ENCODE measurements at places on chromosomes 3 and 15.

- DNase-seq = no peak
- no peak overlapping the region for H3K27ac ChIP-seq
- H3K36me3 ChIP-seq = no peaks in the 10 kb centered on the region
- no peaks in the 10 kb centered on the region for H3K27me3 ChIP-seq
These were observed 166.2 kb upstream of the VEPH1 start for GRCh38 chr3:157669416-157669815.

DNA sequence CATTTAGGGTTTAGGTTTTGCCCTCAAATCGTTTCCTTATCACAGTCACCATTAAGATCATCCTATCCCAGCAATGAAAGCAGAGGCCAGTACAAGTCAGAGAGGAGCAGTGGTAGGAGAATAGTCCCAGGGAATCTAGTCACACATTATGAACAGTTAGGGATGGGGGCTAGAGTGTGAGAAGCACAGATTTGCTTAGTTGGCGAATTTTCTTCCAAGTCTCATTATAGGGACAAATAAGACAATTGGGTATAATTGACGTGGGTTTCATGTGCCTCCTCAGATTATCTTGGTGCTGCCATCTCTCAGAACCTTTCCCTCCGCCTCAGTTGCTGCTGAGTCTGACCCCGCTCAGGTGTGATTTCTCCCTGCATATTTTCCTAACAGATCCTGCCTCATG is 407.1 kb downstream of the SQOR start:
- H3K36me3 ChIP-seq = no peaks in the 10 kb centered on the region
- H3K27me3 ChIP-seq = no peaks in the 10 kb centered on the region
- no peak for DNase-seq

GRCh38 chr3:45592830-45593707 is 1.5 kb upstream of the LIMD1 start:
- peak overlapping the region; percentile 76 for H3K27ac ChIP-seq
- peak overlapping the region; percentile 63 for H3K4me3 ChIP-seq
- peaks cover 40% of the 10 kb centered on the region for H3K4me1 ChIP-seq
- H3K27me3 ChIP-seq = no peaks in the 10 kb centered on the region
- DNase-seq = peak; percentile 80

- no peaks in the 10 kb centered on the region for H3K36me3 ChIP-seq
- no peak overlapping the region for H3K4me3 ChIP-seq
- peaks cover 12% of the 10 kb centered on the region for H3K27me3 ChIP-seq
- H3K27ac ChIP-seq = no peak overlapping the region
- no peak for DNase-seq
These were observed 155.8 kb upstream of the ATP11B start for GRCh38 chr3:182637350-182638110.

DNA sequence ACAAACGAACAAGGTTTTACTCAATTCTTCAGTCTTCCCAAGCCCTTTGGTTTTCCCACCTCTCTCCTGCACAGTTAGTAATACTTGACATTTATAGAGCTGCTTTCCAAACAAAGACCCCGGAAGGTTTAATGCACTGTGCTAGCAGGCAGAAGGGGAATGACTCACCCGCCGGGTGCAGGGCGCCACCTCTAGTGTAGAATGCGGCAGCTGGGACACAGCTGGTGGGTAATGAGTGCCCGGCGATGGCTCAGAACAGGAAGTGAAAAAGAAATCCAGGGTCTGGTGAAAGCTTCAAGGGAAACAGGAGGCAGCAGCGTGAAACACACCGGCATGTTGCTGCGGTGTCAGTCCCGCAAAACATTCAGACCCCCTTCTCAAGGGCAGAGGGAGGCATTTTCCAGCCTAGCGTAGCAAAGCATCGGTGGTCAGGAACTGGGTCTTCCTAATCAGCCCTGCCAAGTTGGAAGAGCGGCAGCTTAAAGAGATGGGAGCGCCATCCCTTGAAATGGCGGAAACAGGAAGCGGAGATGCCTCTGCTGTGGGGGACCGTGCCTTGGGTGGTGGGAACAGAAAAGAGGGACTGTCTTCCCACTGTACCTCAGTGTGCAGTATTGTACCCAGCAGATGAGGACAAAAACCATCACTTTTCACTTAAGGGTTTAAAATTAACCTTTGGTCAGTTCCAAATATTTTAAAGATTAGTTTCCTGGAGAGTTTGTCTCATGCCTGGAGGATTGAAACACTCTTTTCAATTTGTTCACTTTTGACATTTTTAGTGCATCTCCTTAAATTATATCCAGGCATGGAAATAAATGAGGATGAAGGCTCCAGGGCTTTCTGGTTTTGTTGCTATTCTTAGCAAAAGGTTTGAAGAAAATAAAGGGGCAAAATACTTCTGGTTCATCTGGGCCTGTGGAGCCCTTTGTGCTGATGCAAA is 160.7 kb upstream of the MCTP2 start:
- no peak overlapping the region for H3K4me3 ChIP-seq
- H3K27me3 ChIP-seq = no peaks in the 10 kb centered on the region
- no peaks in the 10 kb centered on the region for H3K4me1 ChIP-seq
- no peak for DNase-seq
- H3K27ac ChIP-seq = no peak overlapping the region
- no peaks in the 10 kb centered on the region for H3K36me3 ChIP-seq

GRCh38 chr15:77738441-77739302 is 106.0 kb upstream of the LINGO1 start:
- H3K4me3 ChIP-seq = no peak overlapping the region
- no peaks in the 10 kb centered on the region for H3K4me1 ChIP-seq
- DNase-seq = no peak
- H3K27me3 ChIP-seq = peaks cover 8% of the 10 kb centered on the region

Measured in activated naive CD8-positive, alpha-beta T cell treated with anti-CD3 and anti-CD28 coated beads, Interleukin-2, amount 50 U/mL, for 24 hours (primary cell).